ENCODE measurements at places on chromosomes 7 and 10. TPM values are rescaled to one million over a fixed set of nuclear protein-coding genes. Genes with fewer than 3 reads are reported as not detected.

Gene HMX2
- total RNA-seq = not detected

Gene SLC29A4
- 1.9 TPM for total RNA-seq

Gene ITIH5
- 9.6 TPM for total RNA-seq

Gene CYP3A5
- not detected for total RNA-seq

Gene NRP1
- total RNA-seq = 133 TPM

Gene PIK3AP1
- 2.4 TPM for total RNA-seq

Gene AKR1C8
- not detected for total RNA-seq

Gene NFE2L3
- total RNA-seq = 1.6 TPM

Gene RTKN2
- total RNA-seq = 0.14 TPM

Gene ATP6V1F
- total RNA-seq = 132 TPM

Gene TSPAN15
- 12.4 TPM for total RNA-seq

- DNase-seq = no peak
Measured at GRCh38 chr7:157299613-157300368, 37.0 kb upstream of the DNAJB6 start.

GRCh38 chr7:96184783-96185182 is 137.1 kb downstream of the SLC25A13 start:
- no peak for DNase-seq

- DNase-seq = no peak
Measured at GRCh38 chr7:31512166-31512565, 1.7 kb upstream of the ITPRID1 start.

- DNase-seq = no peak
Measured at GRCh38 chr10:91319336-91319735, 90.8 kb upstream of the HECTD2 start.

GRCh38 chr7:39153647-39154046 is 175.9 kb downstream of the POU6F2 start:
- no peak for DNase-seq

DNA sequence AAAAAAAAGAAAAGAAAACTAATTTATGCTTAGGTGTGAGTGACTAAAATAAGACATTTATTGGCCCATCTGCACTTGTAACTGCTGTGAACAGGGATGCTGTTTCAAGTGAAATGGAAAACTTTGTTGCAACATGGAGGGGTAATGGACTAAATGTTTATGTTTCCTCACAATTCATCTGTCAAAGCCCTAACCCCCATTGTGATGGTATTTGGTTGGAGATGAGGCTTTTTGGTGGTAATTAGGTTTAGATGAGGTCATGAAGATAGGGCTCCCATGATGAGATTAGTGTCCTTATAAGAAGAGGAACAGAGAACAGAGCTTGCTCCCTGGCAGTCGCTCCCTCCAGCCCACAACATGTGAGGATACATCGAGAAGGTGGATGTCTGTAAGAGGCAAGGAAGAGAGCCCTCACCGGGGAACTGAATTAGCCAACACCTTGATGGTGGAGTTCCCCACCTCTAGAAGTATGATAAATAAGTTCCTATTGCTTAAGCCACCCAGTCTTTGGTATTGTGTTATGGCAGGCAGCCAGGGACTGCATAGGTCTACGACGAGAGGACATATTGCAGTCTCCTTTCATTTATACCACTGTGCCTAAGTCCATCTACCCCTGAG is 28.6 kb upstream of the VCL start:
- no peak for DNase-seq

GRCh38 chr10:13074563-13075451 is 25.2 kb upstream of the OPTN start:
- peak; percentile 63 for DNase-seq

GRCh38 chr10:119496273-119496672 is 46.2 kb downstream of the RGS10 start:
- no peak for DNase-seq

DNA sequence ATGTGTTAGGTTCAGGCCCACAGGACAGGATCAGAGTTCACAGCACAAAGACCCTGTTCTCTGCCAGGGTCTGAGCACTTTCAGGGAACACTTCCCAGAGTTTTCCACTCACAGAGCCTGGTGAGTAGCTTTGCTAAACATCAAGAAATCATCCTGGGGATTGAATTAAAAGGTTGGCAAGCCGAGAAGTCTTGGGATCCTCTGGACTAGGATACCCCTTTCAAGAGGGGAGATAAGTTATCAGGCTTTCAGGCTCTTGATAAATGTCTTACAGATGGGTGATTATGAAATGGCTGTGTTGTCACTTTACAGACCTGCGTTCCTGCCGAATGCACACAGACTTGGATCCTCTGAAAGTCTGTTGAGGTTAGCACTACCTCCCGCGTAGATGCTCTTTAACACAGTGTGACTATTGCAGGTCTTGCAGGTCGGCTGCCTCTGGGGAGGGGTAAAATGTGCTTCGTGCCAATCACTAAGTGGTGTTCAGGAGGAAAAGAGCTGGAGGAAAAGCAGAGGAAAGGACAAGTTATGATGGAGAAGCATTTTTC is 473.5 kb upstream of the AKR1E2 start:
- no peak for DNase-seq

- DNase-seq = no peak
Measured at GRCh38 chr7:131633342-131633843, 77.0 kb upstream of the PODXL start.

DNA sequence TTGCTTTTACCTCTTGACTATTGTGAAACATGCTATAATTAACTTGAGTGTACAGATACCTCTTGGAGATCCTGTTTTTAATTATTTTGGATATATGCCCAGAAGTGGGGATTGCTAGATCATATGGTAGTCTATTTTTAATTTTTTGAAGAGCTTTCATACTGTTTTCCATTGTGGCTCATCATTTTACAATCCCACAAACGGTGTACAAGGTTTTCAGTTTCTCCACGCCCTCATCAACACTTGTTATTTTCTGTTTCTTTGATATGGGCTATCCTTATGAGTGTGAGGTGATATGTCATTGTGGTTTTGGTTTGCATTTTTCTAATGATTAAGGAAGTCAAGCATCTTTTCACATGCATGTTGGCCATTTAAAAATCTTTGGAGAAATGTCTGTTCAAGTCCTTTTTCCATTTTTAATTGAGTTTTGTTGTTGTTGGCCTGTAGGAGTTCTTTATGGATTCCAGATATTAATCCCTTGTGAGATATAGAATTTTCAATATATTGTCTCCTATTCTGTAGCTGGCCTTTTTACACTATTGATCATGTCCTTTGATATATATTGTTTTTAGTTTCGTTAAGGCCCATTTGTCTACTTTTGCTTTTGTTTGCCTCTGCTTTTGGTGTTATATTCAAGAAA is 7.5 kb downstream of the AGK start:
- DNase-seq = no peak

DNA sequence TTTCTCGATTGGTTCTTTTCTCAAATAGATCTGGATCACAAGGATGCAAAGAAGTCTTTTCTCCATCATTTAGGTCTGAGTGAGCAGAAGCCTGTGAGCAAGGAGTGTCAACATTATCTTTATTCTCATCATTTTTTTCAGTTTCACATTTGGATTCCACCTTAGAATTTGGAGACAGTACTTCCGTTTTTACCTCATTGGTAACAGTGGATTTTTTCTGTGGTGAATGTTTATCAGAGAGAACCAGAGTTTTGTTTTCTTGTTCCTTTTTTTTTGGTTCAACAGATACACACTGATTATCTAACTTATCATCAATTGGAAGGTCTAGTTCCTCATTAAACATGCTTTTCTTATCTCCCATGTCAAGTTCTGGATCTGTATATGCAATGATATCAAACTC is 151.3 kb downstream of the GALNT11 start:
- no peak for DNase-seq

DNA sequence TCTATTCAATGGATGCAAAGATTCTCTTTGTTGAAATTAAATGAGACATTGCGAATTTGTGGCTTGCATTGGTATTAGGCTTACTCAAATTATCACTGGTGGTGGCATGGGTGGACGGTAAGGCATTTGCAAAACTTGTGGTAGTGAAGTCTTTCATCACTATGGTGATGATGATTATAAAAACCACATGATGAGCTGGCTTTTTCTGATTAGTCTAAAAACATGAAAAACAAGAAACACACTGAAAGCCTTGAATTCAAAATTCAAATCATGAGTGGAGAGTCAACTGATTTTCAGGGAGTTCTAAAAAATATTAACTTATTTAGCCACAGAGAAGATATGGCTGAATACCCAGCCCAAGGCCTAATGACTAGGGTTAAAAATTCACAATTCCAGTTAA is 99.8 kb upstream of the HGF start:
- DNase-seq = no peak

GRCh38 chr10:104349623-104350126 is 4.0 kb upstream of the CFAP58 start:
- no peak for DNase-seq

DNA sequence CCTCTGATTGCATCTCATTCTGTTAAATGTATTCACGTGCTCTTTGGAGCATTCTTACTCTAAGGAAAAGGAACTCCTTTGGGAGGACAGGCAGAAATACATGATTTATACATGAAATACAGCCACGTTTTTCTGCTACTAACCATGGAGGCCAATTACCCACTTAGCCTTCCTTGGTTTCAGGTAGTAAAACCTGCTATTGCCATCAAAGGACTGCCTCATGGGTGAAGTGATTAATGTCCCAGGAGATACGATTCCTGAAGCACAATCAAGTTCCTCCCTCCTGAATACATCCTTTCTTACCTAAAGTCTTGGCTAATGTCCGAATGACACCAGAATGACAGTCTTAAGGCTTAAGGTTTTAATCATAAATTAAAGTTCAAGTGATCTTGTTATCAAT is 58.5 kb upstream of the PIK3CG start:
- no peak for DNase-seq

DNA sequence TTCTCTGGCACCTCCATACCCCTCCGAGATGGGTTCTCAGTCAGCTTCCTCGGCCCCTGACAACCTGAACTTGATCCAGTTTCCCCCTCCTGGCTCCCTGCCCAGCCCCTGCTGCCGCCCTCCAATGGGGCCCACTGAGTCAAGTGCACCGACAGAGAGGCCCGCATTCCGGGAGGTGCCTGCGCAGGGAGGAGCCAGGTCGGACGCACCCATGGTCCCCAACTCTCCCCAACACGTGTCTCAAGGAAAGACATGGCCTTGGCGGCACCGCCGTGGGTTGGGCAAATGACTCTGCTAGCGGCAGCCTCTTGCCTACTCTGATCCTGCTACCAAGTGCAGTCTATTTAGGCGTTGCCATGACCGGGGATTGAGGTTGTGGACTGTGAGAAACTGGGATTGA is 275.3 kb downstream of the SNX13 start:
- DNase-seq = no peak

DNA sequence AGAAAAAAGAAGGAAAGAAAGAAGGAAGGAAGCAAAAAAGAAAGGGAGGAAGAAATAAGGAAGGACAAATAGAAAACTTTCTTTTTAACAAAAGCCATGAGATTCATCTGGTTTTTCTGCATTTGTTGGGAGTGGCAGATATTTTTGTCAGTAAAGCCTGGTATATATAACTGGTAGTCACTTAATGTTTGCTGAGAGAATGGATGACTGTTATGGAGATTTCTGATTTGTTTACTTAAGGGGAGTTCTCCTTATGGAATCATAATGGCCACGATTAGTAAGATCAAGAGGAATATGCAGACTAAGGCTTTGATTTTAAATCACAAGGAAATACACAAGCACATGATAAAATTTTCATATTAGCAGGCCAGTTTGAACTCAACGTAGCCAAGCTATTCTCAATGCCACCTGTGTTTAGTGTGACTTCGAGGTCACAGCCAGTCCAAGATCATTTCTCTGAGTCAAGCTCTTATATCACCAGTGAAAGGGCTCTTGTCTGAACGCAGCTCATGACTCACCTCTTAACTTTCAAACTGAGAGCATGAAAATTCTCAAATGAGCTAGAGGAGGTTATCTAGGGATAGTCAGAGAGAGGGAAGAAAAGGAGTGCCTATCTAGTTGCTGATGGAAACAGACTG is 445.1 kb upstream of the ZMIZ1 start:
- no peak for DNase-seq

Data from heart right ventricle (tissue), 16 donors.